ENCODE measurements at places on chromosomes 3 and 15. TPM values are rescaled to one million over a fixed set of nuclear protein-coding genes. Genes with fewer than 3 reads are reported as not detected.
A peak's percentile ranks its signal among the peaks of the same experiment; 100 is the strongest.

DNA sequence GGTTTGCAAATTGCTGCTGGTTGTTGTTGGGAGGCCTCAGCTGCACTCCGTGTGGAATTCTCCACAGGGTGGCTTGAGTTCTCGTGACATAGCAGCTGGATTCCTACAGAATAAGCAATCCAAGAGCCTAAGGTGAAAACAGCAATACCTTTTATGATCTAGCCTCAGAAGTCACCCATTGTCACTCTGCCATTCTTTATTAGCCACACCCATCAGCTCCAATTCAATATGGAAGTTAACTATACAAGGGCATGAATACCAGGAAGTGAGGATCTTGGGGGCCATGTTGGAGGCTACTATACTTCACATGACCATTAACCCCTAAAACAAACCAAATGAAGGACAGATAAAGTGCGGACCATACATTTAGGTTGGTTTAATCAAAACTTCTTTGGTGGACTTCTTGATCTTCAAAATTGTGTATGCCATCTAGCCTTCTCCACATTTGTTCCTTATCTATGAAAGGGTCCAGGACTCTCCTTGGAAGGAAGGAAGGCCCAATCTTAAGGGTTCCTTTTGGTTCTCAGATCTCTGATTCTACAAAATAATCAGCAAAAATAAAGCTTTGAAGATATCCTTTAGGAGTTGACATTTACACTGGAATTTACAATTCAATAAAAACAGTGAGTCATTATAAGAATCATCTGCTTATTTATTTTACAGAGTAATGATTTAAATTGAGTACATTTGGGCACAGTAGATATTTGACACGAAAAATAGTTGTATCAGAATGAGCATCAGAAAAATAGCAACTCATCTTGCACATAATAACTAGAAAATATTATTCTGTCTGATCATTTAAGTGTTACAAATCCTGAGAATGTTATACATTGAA is 21.5 kb downstream of the CIAO2A start:
- DNase-seq: no peak

DNA sequence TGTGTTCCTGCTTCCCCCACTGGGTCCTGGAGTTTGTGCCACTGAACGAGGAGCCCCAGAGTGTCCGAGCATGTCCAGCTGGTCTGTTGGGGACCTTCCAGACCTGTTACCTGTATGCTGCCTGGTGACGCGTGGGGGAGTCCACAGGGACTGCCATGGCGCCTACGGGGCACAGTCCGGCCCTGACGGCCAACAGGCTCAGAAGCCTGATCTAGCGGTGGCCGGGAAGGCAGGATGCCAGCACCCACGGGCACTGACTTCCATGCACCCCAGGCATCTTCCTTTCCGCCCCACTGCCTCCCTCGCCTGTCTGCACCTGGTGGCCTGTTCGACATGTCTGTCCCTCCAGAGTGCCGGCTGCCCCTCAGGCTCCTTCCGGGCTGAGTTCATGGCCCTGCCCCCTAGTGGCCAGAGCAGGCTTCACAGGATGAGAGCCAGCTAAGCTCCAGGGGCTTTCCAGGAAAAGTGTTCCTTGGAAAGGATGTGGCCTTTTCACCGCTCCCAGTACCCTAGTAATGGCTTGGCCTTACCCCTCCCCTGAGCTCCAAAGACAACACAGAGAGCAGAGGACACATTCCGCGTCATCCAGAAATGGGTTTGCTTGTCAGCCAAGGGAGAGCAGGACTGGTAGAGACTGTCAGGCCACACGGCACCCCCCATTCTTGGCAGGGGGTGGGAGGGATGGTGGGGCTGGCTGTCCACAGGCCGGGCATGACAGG is 35.7 kb downstream of the NGRN start:
- peak; percentile 43 for DNase-seq

The ITIH1 gene
- total RNA-seq: not detected

The MYO5A gene
- total RNA-seq: 26.0 TPM

The PEX11A gene
- total RNA-seq: 16.2 TPM
